GM23338 (cell line): ENCODE measurements at places on chromosomes 3 and 15.

DNA sequence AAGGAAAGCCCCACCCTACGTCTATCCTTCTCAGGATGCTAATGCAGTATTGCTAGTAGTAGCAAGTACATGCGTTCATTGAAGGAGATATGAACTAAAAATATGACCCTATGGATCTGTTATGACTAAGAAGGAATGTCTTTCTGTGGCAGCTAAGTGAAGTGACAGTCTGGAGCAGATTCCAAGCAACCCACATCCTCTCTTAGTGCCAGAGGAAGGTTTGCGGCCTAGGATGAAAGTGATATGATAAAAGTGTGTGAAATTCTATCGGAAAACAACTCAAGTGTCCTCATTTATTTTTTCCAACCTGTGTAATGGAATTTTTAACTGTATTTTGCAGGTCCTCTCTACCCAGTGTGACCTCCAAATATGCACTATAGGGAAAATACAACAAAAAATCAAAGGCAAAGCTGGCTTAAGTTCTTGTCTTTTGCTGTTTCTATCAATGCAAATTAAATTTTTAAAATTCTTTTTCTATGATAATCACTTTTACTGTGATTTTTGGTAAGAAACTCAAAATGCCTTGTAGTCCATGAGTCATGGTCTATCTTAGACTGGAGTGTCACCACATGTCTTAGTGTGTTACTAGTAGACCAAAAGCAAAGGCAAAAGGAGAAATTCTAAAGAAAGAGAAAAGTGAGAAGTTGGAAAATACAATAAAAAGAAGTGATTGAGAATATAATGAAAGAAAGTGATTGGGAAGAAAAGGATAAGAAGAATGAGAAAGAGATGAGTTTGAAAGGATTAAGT is 161.2 kb upstream of the TMCO5A start:
- DNase-seq = no peak

- DNase-seq = no peak
These were observed 57.2 kb downstream of the ITGB5 start for GRCh38 chr3:124829819-124830554.

DNA sequence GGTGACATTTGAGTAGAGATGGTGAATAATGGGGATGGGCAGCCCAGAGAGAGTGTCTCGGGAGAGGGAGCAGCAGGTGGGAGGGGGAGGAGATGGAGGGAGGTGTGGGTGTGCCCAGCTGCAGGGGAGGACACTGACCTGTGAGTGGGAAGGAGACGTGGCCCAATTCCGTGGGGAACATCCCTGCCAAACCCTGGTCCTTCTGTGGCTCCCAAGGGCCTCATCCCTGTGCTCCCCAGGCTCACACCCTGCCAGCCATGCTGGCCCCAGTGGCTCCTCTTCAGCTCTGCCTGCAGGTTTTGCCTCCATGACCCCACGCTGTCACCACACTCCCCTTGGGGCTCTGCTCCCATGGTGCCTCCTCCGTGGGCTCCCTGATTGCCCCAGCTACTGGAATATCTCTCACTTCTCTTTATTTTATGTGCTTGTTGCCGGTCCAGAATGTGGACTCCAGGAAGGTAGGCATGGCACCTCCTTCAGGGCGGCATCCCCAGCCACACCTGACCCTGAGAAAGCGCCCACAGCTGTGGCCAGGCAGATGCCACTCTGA is 7.0 kb downstream of the CFAP100 start:
- DNase-seq = no peak

GRCh38 chr3:100526613-100527346 is 34.4 kb downstream of the TMEM45A start:
- DNase-seq = no peak

DNA sequence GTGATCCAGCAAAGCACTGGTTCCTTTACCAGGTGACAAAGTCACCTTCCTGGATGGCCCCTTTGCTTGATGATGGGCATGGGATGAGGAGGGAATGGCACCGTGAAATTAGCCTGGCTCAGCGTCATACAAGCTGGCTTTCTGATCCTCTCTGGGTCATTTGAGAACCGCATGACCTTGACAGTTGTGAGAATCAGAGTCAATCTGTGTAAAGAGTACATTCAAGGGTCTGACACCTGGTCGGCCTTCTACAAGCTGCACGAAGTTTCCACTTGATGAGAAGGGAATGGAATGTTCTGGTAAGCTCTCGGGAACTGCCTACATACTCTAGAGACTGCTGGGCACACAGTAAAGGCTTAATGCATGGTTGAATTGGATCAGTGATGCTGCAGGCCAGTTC is 319.8 kb upstream of the TLE3 start:
- no peak for DNase-seq

DNA sequence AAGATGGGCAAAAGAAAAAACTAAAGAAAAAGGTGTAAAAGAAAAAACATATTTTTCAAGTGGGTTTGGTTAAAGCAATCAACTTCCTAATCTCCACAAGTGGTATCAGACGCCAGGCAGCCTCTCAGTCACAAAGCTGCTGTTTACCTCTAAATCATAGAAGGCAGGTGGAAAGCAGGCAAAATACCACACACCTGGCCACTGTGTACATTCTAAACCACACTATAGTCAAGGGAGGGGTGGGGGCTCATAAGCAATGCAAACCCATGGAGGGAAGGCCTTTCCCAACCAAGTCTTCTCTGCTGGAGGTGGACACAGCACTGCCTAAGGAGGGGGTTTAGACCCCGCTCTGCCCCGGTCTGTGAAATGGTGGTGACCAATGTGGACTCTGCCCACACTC is 50.4 kb downstream of the MCF2L2 start:
- DNase-seq = no peak

GRCh38 chr3:172272698-172273097 is 175.6 kb downstream of the GHSR start:
- no peak for DNase-seq

GRCh38 chr15:77620297-77620696 is 12.4 kb downstream of the LINGO1 start:
- no peak for DNase-seq
